Right lobe of liver (tissue), 6 donors: ENCODE measurements at places on chromosomes 7 and 10. TPM values are rescaled to one million over a fixed set of nuclear protein-coding genes. Genes with fewer than 3 reads are reported as not detected.

DNA sequence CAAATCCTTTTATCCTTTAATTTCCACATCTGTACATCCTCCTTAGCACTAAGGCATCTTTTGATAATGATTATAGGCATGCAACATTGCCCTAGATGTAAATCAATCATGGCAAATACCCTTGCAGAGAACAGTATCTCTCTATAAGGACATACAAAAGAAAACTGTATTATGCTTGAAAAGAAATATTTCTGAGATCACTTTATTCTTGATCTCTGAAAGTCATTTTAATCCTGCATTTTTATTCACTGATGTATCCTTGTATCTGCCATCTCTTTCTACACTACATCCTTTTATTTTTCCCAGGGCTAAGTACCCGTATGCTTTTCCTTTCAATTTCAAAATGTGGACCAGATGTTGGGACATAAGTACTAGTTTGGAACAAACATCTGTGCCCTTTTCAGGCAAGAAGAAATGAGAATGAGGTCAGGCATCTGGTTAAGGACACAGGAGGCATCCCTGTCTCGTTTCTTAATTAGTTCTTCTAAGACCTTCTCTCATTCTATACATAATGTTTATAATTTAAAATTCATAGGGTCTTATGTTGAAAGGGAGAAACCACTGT is 338.6 kb downstream of the CNTNAP2 start:
- DNase-seq, result no peak

GRCh38 chr10:84225427-84226173 is at the start of gene LRIT2:
LRIT2 (minus strand) TSS chr10:84225544; CDS start chr10:84225520, 24 bp downstream.
- no peak for DNase-seq

Gene MOGAT3
- 8.4 TPM for total RNA-seq

GRCh38 chr7:73512018-73512780 is 9.9 kb downstream of the BAZ1B start:
- no peak for DNase-seq

DNA sequence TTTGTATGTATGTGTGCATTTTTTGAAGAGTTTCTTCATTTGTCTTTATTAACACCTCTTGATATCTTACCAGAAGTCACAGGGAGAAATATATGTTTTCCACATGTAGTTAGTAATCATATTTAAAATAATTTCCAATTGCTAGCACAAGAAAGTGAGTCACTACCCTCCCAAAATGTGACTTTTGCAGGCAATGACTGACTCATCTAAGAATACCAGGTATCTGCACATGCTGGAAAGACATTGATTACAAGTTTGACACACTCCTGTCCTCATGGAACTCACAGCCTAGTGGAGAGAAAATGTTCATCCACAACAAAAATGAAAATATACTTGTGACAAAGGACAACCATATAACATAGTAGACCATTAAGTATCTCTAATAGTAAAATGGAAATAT is 82.9 kb downstream of the SEMA3D start:
- no peak for DNase-seq
